ENCODE measurements at places on chromosomes 16 and 17.

- DNase-seq: no peak
Measured at GRCh38 chr17:9162275-9162985, 141.1 kb downstream of the NTN1 start.

- no peak for DNase-seq
Measured at GRCh38 chr17:41974031-41974430, 7.4 kb downstream of the CNP start.

GRCh38 chr16:53098526-53099317 is 43.9 kb downstream of the CHD9 start:
- no peak for DNase-seq

DNA sequence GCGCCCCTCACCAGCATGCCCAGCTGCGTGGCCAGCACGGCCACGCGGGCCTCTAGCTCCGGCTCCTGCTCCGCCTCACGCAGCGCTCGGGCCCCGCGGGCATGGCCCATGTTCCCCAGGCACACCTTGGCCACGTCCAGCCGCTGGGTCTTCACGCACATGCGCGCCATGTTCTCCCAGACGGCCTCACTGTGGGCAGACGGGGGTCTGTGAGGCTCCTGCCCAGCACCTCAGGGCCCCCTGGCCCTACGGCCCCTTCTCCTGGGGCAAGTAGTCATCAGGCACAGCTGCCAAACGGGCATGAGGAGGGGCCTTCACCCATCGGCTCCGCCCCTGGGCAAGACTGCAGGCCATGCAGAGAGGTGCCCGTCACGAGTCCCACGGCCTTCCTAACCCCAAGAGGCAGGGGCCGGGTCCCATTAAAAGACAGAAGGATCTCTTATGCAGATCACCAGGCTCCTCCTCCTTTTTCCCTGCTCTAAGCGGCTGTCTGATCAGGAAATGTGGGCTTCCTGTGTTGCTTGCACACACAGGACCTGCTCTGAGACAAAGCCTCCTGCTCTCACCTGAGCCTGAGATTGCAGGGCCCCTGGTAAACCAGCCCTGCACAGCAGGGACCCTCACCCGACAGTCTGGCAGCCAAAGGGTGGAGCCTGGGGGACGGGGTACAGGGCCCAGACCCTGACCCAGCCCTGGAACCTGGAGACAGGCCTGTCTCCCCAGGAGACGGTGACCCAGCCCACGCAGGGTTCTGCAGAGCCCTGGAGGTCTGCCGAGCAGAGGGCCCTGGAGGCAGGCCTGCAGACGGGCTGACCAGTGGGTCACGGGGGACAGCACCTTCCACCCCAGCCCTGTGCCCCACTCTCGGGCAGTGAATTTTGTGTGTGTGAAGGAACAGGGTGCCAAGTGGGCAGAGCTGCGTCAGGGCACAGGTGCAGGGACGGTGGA is 6.6 kb upstream of the TMEM204 start:
- DNase-seq: no peak

DNA sequence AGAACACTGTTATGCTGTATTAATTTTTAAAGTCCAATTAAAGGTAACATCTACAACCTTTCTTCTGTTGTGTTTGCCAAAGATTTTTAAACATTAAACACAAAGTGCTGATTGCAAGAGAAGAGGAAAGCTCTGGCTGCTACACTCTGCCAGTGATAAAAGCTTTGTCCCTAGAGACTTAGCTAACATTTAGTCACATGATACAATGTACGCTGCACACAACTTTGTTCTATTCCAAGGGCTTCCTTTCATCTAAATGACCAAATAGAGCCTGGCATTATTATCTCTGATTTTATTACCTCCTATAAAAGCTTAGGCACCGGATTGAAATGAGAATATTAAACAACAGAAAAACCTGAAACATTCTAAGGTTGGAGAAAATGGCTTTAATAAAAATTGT is 388.7 kb upstream of the PMFBP1 start:
- no peak for DNase-seq

All from cerebellar nuclear complex (tissue), 1 donor.